Bronchial epithelial cell (primary cell): ENCODE measurements at places on chromosomes 2 and 18.

DNA sequence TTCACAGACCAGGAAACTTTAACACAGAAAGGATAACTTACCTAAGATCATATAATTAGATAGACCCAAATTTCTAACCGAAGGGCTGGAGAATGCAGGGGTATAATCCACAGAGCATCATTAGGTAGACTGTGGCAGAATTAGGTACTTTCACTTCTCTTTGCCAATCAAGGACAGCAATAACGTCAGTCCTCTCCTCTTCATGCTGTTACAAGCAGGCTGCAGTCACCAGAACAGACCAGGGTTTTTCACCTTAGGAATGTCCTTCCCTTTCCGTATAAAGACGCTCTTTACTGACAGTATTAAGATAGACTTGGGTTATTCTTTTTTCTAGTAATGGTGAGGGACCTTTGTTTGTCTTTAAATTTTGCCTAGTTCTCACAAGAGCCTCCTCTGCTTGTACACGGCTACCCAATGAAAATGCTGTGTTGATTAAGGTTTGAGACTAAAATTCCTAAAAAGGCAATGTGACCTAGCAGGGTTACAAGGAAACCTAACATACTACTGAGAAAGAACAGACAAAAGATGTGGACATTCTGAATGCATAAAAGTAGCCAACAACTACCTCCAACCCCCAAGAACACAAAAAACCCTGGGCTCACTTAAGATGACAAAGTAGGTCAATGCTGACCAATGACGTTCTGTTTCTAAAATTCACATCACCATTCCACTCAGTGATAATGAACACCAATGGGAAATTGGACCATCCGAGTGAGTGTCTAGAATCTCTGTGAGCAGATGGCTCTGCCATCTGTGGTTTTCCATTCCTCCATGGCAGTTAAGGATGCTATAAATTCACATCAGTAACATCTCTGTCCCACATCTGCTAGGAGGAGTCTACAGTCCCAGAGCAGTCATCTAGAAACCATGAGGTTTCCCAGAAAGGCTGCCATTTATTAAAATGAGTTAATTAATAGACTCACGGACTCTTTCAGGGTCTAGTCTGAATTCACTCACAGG is 2.1 kb downstream of the PDIA6 start:
- peak; percentile 45 for DNase-seq

DNA sequence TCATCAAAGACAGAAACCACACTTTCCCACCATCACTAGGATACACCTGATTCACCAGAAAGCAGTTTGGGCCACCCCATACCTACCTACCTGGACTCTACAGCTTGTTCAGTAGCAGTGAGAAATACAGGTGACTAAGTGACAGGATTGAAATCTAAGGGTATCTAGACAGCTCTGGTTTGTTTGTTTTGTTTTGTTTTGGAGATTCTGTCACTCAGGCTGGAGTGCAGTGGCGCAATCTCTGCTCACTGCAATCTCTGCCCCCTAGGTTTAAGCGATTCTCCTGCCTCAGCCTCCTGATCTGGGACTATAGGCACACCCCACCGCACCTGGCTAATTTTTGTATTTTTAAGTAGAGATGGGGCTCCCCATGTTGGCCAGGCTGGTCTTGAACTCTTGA is 3.1 kb downstream of the TTC21B start:
- DNase-seq, result no peak

GRCh38 chr2:159925975-159926374 is 128.0 kb upstream of the CD302 start:
- DNase-seq, result no peak

DNA sequence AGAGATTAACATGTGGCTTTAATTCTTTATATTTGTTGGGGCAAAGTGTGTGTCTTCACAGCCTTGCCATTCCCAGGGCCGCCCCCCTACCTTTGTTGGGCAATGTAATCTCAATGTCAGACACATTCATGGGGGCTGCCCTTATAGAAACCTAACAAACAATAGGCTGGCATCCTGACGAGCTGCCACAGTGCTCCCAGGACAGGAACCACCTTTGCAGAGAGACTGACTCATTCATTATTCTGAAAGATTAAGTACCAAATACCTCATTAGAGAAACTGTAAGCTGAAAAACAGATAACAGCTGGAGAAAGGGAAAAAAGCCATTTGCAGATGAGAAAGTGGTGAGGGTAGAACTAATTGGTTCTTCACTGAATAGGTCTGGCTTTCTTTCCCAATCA is 1587.5 kb upstream of the PIK3C3 start:
- no peak for DNase-seq

- DNase-seq, result no peak
These were observed 62.7 kb downstream of the ZCCHC2 start for GRCh38 chr18:62585274-62586150.

GRCh38 chr2:109333414-109334210 is 204.6 kb downstream of the SH3RF3 start:
- DNase-seq, result no peak

- DNase-seq, result no peak
These were observed 48.8 kb downstream of the ALPK2 start for GRCh38 chr18:58580078-58580477.
